ENCODE measurements at places on chromosomes 2 and 18.
A peak's percentile ranks its signal among the peaks of the same experiment; 100 is the strongest.

- DNase-seq = no peak
Measured at GRCh38 chr2:158239271-158239670, 137.6 kb downstream of the UPP2 start.

- DNase-seq = peak; percentile 29
Measured at GRCh38 chr2:64488050-64488974, 34.4 kb downstream of the LGALSL start.

DNA sequence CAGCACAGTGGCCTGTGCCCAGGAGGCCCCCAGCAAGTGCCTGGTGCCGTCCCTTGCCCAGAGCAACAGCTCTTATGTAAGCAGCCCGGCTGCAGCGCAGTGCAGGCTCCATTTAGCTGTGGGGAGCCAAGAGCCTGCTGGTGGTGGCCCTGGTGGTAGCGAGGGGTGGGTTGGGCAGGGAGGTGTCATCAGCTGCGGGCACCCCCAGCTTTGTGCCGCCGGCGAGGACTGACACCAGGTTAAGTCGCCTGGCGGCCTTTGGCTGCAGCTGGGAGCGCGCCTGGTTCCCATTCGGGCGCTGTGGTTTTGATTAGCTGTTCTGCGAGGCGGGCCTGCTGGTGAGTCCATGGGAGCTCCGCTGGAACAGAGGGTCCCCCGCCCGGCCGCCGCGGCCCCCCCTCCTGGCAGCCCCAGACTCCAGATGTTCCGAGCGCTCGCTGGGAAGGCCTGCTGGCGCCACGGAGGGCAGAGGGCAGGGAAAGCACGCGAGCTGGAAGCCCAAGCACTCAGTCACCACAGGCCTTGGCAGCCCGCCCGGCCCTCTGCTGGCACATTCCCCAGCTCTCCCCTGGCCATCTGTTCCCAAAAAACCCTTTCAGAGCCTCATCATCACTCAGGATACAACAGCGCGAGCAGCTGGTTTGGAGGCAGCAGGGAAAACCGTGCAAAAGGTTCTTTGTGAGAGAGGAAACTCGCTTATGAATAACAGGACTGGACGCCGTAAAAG is 18.4 kb downstream of the ATOH8 start:
- peak; percentile 92 for DNase-seq

GRCh38 chr18:62659698-62660097 is 55.6 kb upstream of the PHLPP1 start:
- DNase-seq = no peak

- no peak for DNase-seq
Measured at GRCh38 chr2:101805152-101806088, 107.9 kb downstream of the MAP4K4 start.

DNA sequence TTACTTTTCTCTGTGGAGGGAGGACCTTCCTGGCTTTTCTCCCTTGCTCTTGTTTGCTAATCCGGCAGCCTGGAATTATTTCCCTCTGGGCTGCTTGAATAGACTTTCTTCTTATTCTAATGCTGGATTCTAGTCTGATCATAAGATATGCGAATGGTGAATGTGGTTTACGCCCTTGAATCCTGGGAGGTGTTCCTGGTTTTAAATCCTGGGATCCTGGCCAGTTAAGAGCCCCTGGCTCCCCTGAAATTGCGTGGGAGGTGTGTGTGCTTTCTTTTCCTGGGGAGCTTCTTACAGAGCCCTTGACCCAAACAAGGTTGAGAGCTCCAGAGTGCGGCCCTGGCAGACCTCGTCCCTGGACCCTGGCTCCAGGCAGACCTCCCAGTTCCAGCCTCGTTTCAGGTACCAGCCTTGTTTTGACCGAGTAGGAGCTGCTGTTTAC is 2.8 kb downstream of the SH3BP4 start:
- DNase-seq = no peak

- no peak for DNase-seq
Measured at GRCh38 chr18:48817021-48817461, 133.7 kb downstream of the SMAD7 start.

DNA sequence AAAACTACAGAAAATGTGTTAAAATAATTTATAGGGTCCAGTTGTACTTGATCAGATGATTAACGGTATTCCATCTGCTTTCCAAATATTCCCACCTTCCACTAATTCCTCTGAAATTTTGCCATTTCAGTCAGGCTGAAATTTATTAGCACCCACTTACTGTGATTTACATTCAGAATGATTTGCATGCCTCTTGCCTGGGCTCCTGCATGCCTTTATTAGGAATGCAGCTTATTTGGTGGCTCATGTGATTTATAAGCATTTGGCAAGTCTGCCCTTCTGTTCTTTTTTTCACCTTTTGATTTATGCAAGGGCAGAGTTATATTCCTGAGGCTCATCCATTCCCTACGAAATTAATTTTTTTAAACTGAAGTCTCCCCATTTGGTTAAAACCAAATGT is 1594.5 kb upstream of the PIK3C3 start:
- no peak for DNase-seq

DNA sequence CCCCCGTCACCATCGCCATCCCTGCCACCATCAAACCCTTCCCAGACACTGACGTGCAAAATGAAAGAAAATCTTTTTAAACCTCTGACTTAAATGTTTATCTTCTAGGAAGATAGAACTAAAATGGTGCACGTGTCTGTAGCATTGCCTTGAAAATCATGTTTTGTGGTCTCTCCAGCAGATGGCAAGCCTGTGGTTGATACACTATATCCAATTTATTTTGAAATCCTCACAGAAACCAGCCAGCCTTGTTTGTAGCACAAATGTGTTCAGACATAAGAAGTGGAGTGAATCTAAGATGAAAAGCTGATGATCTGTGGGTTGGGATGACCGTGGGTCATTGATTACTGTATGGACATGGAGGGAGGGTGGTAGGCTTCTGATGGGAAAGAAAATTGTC is 436.2 kb upstream of the SMIM21 start:
- DNase-seq = no peak

DNA sequence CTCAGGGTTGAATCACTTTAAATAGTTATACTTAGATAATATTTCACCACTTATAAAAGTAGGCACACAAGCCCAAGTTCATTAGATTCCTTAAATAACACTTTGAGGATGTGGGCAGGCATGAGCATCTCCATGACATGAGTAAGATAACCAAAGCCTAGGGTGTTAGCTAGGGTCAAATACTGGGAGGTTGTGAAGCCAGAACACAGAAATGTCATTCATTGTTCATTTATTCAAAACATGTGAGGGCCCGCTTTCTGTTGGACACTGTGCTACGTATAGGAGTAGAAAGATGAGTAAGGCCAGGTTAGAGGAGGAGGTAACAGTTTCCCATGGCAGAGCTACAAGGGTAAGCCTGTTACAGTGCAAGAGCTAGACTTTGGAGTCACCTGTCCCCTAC is 93.5 kb upstream of the NEDD4L start:
- DNase-seq = no peak

DNA sequence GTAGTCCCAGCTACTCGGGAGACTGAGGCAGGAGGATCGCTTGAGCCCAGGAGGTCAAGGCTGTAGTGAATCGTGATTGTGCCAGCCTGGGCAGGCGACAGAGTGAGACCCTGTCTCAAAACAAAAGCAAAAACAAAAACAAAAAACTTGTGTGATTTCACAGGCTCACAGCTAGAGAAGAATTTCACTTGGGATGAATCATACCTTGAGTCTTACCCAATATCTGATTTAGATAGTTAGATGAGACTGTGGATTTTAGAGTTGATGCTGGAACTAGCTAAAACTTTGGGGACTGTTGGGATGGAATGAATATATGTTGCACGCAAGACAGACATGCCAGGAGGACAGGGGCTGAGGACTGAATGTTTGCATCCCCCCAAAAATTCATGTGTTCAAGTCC is 4.4 kb downstream of the ANKRD29 start:
- DNase-seq = no peak

Measured in NCI-H2029 treated with DMSO at 0.1 percent for 48 hours (cell line).